ENCODE measurements at places on chromosomes 7 and 10.

DNA sequence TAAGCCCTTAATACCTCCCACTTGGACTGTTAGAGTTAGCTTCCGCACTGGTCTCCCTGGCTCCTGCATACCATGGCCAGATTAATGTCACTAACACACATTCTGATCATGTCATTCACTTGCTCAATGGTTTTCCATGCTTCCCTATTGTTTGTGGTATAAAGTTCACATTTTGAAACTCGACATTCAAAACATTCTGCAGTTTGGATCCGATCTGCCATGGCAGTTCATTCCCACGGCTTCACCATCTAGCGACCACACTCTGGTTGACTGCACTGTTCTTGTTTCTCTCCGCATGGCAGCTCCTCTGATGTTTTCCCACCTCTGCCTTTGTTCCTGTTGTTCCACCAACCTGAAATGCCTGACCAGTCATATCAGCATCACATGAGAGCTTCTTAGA lies 87.4 kb upstream of the WAC start:
- DNase-seq, result no peak

- DNase-seq, result no peak
Observed at GRCh38 chr10:116699049-116699448, 43.3 kb downstream of the HSPA12A start.

GRCh38 chr7:120480472-120480871 lies 207.5 kb downstream of the KCND2 start:
- DNase-seq, result no peak

DNA sequence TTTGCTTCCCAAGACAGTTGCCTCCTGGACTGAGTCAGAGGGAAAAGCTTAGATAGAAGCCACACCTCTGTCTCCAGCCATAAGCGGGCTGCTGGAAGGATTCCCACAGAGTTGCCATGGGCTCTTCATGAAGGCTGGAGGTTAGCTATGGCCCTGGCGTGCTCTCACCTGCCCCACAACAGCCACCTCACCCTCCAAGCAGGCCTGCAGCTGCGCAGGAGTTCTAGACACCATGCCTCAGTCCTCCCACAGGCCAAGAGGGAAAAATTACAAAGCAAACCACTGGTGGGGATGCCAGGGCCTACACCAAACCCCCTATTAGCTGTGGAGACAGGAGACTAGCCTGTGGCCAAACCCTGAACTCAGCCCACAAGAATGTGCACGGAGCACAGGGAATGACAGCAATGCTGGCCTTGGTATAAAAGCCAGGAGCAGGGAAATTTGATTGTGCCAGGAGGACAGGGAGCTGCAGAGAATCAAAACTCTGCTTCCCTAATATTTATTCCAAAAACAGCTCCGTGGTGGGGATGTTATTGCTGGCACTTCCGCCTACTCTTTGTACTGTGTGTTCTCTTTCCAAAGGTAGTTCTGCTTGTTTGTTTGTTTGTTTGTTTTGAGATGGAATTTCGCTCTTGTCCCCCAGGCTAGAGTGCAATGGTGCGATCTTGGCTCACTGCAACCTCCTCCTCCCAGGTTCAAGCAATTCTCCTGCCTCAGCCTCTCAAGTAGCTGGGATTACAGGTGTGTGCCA lies 60.3 kb upstream of the STK17A start:
- no peak for DNase-seq

DNA sequence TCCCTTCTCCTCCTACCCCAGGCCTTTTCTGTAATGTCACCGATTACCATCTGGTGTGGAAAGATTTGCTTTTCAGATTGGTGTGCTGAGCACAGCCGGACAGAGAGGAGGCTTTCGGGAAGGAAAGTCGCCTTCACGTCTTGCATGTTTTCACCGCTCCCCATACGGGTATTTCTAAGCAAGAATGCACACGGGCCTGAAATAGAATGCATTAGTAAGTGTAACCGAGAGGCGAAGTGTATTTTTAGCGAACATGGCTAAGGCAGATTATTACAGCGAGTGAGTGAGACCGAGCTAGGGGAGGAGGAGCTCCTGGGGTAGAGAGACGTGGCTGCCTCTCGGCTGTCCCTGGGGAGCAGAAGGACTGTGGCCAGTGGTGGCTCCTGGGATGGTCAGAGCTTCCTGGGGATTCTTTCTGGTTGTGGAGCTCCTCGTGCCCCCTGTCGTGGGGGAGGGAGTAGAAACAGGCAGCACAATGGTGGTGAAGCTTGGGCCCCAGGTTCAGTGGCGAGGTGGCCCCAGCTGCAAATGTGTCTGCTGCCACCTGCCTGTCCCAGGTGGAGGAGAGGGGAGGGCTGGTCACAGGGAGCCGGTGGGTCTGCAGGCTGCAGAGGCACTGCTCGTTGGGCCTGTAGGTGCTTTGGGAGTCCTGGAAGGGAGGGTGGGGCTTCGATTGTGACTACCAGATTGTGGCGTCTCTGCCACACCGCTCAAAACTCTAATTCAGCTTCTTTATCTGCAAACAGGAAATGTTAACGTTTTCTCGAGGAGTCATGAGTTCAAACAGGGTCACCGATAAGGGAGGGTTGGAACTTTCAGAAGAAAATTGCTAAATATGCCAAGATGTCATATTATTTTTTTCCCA lies 135.8 kb downstream of the CAMK1D start:
- peak; percentile 28 for DNase-seq

DNA sequence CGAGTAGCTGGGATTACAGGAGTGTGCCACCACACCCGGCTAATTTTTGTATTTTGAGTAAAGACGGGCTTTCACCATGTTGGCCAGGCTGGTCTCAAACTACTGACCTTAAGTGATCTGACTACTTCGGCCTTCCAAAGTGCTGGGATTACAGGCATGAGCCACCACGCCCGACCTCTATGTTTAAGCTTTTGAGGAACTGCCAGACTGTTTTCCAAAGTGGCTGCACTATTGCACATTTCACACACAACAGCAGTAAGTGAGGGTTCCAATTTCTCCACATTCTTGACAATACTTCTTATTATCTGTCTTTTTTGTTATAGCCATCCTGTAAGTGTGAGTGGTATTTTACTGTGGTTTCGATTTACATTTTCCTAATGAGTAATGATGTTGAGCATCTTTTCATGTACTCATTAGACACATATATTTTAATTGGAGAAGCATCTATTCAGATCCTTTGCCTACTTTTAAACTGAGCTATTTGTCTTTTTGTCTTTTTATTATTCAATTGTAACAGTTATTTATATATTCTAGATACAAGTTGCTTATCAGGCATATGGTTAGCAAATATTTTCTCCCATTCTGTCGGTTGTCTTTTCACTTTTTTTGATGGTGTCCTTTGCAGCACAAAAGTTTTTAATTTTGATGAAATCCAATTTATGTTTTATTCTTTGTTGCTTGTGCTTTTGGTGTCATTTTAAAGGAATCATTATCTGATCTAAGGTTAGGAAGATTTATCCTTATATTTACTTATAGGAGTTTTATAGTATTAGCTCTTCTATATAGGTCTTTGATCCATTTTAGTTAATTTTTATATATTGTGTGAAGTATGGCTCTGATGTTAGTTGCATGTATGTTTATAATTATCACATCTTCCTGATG lies 12.8 kb upstream of the IRF5 start:
- DNase-seq, result no peak

GRCh38 chr10:75208181-75208580 lies 2.4 kb upstream of the VDAC2 start:
- no peak for DNase-seq

- no peak for DNase-seq
Observed at GRCh38 chr7:15352421-15353206, 209.2 kb downstream of the AGMO start.

DNA sequence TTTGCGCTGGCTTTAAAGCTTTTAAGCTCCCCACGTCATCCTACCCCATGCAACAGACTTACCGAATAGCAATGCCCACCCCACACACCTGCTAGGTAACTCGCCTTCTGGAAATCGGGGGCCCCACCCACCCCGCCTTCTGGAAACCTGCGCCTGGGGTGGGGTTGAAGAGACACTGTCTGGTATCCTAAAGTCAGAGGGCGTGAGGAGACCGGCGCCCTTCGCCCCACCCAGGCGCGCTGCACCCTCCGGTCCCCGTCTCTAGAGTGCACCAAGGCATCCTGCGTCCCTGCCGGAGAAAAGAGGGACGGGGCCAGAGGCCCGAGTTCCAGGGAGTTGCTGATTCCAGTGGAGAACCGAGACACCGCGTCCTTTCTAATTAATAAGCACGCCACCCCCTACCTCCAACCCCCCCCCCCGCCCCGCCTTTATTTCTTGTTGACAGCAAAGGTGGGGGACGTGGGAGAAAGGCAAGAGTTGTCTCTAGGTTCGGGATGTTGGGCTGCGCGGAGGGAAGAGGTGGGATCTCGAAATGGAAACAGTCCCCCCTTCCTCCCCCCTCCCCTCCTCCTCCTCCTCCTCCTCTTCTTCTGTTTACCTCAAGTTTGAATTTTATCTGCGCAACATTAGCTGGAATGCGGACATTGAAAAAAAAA lies 220.9 kb upstream of the MKLN1 start:
- peak; percentile 31 for DNase-seq

GRCh38 chr7:154960063-154960790 lies 42.7 kb downstream of the PAXIP1 start:
- DNase-seq, result no peak

GRCh38 chr10:3261921-3262320 lies 89.3 kb upstream of the PITRM1 start:
- no peak for DNase-seq

DNA sequence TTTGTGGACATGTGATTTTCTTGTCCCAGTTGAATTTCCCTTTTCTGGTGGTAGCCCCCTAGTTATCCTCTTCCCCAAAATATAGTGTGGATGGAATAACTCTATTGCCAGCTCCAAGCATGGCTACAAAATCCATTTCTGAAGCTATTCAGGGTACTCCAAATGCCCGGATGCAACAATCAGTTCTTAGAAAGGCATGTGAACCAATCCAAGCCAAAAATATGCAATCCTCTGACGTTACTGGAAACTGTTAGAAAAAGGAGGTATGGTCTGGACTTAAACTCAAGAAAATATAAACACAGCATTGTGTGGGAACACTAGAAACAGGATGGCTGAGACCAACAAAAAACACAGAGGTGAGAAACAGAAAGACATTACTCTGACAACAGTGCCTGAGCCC lies 347.0 kb downstream of the GPAM start:
- DNase-seq, result no peak

- no peak for DNase-seq
Observed at GRCh38 chr7:140159497-140159896, 17.3 kb downstream of the KDM7A start.

- DNase-seq, result no peak
Observed at GRCh38 chr7:40221836-40222235, 87.0 kb downstream of the SUGCT start.

- no peak for DNase-seq
Observed at GRCh38 chr7:136857573-136857972, 10.9 kb upstream of the CHRM2 start.

DNA sequence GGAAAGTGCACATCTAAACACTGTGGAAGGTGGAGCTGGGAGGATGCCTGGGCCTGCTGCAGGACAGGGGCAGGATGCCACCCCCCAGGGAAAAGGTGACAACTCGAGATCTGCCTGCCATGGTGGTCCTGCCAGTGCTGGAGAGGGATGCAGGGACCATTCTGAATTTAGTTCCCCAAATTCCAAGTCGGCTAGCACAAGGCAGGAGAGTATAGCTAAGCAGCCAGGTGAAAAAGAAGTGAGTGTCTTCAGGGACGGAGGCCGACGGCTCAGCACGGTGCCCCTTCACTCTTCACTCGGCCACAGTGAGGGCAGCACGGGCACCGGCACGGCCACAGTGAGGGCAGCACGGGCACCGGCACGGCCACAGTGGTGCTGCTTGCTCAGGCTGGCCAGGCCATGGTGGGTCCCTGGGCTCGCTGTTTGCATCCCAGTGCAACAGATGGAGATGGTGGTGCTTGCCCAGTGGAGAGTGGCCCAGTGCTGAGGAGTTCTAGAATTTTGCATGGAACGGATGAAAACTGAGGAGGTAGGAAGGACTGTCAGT lies 161.3 kb upstream of the SHH start:
- no peak for DNase-seq

DNA sequence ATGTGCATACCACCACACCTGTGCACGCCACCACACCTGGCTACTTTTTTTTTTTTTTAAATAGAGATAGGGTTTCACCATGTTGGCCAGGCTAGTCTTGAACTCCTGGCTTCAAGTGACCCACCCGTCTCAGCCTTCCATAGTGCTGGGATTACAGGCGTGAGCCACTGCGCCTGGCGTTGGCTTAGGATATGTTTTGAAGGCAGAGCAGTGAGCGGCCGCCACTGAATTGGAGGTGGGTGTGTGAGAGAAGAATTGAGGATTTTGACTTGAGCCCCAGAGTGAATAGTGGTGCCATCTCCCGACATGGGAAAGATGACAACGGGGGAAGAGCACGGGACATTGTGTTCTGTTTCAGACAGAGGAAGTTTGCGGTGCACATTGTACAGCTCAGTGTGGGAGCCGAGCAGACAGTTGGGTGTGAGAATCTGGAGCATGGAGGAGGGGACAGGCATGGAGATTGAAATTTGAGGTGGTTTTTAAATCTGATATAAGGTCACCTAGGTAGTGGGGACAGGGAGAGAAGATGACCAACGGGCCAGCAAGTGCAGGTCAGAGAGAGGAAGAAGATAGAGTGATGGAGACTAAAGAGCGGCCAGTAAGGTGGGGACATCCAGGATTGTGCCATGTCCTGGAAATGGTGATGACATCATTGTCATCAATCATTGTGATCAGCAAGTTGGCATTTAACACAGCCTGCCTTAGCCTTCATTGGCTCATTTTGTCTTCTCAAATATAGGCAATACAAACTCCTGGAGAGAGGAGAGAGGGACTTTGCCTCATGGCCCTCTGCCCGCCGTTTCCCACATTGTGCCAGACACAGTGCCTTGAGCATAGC lies 35.8 kb downstream of the VWA2 start:
- DNase-seq, result no peak

DNA sequence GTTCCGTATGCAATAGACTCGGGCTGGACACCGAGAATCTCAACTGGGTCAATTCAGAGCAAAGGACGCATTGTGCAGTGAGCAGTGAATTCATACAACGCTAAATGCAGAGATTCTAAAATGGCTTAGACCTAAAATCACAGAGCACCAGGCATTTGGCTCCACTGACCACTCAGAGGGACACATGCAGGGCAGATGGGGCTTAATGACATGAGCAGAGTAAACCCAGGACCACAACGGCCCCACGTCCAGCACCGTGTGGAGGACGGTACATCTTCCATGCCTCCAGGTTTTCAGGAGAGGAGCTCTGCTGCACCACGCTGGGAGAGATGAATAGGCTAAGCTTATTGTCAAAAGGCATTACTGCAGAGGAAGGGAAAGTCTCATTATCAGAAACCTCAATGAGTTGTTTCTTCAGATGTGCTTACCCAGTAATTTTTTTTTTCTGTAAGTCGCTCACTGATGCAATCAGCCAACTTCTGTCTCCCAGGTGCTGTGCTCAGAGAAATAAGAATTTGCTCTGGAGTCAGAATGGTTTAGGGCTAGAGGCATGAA lies 555.0 kb downstream of the PTPRN2 start:
- DNase-seq, result no peak

- DNase-seq, result no peak
Observed at GRCh38 chr10:68301790-68302502, 29.9 kb upstream of the HNRNPH3 start.

Data from activated CD4-positive, alpha-beta T cell treated with anti-CD3 and anti-CD28 coated beads for 1 hour (primary cell).